ENCODE measurements at places on chromosomes 3 and 15.

DNA sequence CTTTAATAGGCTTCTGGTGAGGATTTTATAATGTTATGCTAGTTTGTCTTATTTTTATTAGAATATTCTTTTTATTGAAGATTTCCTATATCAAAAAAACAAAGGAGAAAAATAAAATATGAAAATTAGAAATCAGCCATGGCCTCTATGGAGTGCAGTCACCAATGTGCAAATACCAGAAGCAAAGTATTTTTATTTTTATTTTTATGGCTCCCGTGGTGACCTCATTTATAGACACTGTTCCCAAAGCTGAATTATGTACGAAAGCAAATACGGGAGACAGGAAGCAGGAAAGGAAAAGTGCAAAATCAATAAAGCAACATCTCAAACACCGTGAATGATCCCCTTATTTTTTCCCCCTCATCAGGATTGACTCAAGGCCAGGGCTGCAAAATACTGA, 35.1 kb downstream of the DAZL start:
- no peak for DNase-seq

DNA sequence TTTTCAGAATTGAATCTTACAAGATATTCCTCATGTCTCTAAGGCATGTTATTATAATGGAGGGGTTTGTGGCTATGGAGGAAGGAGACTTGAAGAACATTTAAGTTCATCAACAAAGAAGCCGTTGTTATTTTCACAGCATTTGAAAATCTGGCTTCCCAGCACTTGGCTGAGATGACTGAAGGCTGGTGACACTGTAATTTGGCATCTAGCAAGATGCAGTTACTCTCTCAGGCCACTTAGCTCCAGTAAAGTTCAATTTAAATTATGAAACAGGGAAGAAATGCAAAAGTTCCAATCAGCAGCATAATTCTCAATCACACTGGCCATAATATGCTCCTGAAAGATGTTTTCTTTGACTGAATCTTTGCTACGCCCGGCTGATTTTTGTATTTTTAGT, 139.4 kb upstream of the NUDT16 start:
- DNase-seq: no peak

- no peak for DNase-seq
Measured at GRCh38 chr3:189404024-189404423, 227.2 kb upstream of the TP63 start.

DNA sequence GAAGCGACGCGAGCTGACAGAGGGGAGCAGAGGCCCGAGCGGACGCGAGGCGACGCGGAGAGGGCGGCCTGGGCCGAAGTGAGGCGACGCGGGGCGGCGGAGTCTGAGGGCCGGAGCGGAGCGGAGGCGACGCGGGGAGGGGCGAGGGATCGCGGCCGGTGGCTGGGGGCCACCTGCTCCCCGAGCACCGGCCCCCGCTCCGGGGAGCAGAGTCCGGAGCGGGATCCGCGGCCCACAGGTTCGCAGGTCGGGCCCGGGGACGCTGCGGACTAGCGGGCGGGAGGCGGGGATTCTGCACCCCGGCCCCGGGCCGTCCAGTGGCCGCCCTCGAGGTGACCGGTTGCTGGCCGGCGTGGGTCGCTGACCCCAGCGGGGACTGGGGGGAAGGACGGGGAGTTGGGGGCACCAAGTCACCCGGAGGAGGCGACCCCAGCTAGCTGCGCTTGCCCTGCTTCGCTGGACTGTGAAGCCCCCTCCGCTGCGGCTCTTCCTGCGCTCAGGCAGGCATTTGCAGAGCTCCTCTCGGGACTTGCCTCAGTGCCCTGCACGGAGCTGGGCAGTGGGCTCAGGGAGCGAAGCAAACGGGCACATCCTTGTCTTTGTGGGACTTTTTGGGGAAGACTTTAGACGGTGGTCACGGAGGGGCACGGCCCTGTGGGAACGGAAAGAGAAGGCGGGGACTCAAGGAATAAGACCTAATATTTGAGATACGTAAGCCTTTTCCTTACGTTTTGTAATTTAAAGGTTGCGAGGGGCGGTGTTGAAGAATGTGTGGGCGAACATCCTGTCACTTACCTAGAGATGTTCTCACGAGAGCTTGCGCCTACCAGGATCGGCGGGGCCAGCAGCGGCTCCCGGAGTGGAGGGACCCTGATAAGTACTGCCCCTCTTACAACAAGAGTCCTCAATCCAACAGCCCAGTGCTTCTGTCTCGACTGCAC, 566 bp downstream of the HMCES start:
- DNase-seq: no peak

- no peak for DNase-seq
Measured at GRCh38 chr3:99470841-99471240, 167.6 kb upstream of the COL8A1 start.

DNA sequence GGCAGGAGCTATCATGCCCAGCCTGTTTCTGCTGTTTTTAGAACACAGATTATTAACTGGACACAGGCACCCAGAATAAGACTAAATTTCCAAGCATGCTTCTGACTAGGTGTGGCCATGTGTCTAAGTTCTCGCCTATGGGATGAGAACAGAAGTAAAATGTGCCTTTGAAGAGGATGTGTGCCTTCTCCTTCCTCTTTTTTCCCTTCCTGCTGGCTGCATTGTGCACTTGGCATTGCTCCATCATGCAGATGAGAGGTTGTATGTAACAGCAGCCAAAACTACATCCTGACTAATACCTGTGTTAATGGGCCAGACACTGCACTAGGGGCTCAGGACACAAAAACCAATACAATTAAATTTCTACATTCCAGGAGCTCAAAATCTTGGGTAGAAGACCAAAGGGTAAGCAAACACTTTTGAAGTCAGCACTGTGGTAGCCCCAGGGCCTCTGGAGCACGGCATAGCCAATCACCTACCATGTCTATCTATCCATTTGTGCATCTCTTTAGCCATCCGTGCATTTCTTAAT, 40.9 kb upstream of the RNU6-1 start:
- no peak for DNase-seq

DNA sequence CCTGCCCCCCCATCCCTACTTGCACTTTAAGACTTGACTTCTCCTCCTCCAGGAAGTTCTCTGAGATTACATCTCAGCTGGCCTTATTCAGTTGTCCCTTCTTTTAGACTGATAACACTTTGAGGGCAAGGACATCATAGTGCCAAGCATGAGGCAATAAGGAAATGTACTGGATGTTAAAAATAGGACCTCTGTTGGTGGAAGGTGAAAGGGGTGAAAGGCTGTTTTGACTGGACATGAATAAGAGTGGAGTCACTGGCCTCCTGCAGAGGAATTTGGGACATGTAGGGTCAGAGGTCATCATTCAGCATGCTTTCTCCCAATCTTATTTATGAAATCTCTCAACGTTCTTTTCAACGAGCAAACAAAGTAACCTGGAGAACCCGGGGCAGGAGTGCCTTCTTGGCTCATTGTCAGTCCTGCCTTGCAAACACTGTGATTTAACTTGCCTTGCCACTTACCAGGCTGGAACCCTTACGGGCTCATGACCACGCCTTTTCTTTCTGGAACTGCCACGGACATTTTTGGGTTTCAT, 38.6 kb downstream of the TRIM71 start:
- no peak for DNase-seq

GRCh38 chr3:142724682-142725356, 985 bp downstream of the TRPC1 start:
- DNase-seq: peak; percentile 7

DNA sequence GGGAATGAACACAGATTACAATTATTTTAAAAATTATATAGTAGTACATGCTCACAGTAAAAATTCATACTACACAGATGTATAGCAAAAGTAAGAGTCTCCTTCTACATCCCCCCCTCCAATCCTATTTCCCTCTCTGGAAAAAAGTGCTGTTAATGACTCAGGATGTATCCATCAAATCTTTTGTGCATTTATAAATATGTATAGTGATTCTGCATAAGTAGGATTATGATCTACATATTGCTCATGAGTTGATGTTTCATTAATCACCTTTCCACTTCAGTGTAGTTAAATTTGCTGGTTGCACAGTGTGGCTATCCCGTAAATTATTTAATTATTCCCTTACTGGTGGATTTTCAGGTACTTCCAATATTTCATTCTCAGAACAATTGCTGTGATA, 25.3 kb downstream of the ARL14 start:
- no peak for DNase-seq

DNA sequence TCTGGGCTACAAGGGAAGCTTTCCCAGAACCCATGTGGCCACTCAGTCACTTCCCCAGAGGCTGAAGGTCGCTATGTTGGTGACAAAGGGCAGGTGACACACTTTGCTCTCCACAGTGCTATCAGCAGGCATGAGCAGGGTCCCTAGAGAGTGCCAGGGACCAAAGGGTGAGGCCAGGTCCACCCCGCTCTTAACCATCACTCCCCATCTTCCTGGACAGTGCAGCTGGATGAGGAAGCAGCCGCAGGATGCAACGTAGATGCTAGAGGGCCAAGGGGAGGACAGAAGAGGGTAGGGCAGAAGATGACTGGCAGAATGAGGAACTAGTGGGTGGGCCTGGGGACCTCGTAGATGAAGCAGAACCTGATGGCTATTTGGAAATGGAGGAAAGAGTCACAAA, 13.6 kb upstream of the LTF start:
- no peak for DNase-seq

GRCh38 chr3:189369636-189370035, 197.9 kb downstream of the TPRG1 start:
- DNase-seq: no peak

DNA sequence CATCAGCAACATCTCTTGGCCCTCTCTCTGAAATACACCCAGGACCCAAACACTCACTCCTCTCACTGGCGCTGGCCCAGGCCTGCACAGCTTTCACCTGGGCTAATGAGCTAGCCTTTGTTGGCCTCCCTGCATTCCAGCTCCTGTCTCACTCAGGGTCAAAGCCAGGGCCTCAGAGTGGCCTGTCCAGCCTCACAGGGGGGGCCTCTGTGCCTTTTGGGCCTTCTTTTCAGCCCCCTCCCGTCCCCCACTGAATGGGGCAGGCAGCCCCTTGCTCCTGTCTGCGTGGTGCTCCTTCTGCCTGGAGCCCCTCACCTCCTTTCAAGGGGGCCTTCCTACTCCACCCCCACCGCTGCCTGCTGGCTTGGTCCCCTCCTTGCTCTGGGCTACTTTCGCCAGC, 59.0 kb upstream of the PRR23E start:
- DNase-seq: no peak

DNA sequence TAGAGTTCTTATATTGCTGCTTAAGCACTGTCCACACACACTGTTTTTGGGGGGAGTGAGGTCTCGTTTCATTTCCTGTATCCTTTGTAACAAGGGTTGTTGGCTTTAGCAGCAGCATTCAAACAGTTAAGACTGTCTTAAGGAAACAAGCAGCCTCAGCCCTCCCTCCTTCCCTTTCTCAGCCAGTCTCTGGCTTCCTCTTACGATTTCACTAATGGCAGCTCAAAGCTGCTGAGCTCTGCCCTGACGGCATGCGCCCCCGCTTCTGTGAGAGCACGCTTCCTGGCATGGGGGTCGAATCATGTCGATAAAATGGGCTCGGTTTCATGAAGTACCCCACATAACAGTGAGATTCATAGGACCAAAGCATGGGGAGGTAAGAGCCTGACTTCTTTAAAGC, 105.0 kb downstream of the KLHL25 start:
- DNase-seq: no peak

DNA sequence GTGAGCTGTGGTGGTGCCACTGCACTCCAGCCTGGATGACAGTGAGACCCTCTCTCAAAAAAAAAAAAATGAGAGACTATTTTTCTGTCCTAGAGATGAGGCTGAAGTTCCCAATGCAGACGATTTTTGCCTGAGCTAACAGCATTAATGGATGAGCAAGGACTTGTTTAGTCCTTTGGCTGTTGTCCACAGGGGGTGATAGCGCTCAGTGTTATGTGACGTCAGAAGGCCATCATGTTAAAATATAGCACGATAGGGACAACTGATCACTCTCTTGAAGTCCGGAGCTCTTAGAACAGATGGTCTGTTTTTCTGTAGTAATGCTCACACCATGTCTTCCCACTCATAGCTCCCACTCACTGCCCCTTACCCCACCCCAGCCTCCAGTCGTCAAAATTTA, 6.8 kb downstream of the TRNT1 start:
- no peak for DNase-seq

- no peak for DNase-seq
Measured at GRCh38 chr15:73602446-73602843, 30.7 kb downstream of the NPTN start.

DNA sequence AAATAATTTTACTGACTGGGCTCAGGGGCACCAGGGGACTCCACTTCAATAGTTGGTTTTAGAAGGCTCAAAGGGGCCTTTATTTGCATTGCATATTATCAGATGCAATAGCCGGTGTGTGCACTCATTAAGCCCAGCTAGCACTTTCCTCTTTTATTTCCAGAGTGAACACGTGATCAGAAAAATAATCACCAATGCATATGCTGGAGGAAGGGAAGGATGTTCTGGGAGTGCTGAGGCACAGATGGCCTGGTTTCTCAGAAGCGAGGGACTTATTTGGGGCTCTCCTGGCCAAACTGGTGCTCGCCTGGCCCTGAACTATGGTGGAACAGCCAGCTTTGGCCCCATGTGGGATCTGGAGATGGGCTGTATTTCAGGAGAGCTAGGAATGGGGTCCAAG, 60.4 kb upstream of the SEC13 start:
- DNase-seq: no peak

- DNase-seq: no peak
Measured at GRCh38 chr3:109743981-109744380, 406.6 kb upstream of the DPPA4 start.

GRCh38 chr15:87633525-87633924, 623.0 kb downstream of the NTRK3 start:
- DNase-seq: no peak

- no peak for DNase-seq
Measured at GRCh38 chr3:19652336-19652735, 281.7 kb downstream of the EFHB start.

- no peak for DNase-seq
Measured at GRCh38 chr15:35777061-35777460, 231.1 kb upstream of the DPH6 start.

DNA sequence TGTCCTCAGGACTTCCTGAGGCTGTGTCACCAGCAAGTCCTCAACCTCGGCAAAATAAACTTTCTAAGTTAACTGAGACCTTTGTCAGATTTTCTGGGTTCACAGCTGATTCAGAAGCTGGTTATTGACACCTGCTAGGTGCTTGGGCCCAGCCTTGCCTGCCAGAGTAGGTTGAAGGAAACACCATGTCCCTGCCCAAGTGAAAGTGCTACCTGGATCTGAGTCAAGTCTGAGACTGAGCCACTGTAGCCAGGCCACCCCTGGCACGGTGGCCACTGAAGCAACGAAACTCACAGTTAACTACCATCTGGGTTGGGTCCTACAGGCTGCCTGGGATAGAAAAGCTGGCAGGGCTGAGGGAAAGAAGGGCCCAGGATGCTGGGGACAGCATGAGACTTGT, 8.2 kb downstream of the HYAL2 start:
- no peak for DNase-seq

DNA sequence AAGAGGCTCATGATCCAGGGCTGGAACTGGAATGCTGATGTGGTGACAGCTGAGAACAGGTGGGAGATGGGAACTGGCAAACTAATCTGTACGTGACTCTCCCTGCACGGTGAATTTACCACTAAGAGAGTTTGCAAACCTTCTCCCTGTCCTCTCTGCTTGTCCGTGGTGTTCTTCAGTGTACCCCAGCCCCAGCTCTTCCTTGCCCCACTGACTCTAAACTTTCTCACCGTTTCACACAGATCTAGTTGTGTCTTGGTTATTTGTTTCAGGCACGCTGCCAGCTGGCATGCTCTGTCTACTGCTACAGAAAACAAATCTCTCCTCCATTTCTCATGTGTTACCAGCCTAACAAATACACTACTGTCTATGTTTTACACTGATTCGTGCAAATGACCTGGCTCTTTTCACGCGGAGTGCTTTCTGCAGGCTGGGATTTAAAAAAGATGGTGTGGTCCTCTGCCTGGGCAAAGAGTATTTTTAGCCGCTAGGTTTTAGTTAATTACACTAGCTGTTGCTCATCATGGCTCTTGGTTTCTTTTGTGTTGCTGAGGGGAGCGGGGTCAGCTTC, 192.7 kb upstream of the LRIG1 start:
- peak; percentile 4 for DNase-seq

All from epithelial cell of proximal tubule (primary cell).